ENCODE measurements at places on chromosomes 3 and 15.

- no peak for DNase-seq
Observed at GRCh38 chr3:63979093-63979885, 44.0 kb downstream of the PSMD6 start.

- DNase-seq: peak; percentile 80
Observed at GRCh38 chr15:67101911-67102598, 36.7 kb downstream of the SMAD3 start.

- no peak for DNase-seq
Observed at GRCh38 chr3:107910713-107911259, 180.0 kb downstream of the CD47 start.

DNA sequence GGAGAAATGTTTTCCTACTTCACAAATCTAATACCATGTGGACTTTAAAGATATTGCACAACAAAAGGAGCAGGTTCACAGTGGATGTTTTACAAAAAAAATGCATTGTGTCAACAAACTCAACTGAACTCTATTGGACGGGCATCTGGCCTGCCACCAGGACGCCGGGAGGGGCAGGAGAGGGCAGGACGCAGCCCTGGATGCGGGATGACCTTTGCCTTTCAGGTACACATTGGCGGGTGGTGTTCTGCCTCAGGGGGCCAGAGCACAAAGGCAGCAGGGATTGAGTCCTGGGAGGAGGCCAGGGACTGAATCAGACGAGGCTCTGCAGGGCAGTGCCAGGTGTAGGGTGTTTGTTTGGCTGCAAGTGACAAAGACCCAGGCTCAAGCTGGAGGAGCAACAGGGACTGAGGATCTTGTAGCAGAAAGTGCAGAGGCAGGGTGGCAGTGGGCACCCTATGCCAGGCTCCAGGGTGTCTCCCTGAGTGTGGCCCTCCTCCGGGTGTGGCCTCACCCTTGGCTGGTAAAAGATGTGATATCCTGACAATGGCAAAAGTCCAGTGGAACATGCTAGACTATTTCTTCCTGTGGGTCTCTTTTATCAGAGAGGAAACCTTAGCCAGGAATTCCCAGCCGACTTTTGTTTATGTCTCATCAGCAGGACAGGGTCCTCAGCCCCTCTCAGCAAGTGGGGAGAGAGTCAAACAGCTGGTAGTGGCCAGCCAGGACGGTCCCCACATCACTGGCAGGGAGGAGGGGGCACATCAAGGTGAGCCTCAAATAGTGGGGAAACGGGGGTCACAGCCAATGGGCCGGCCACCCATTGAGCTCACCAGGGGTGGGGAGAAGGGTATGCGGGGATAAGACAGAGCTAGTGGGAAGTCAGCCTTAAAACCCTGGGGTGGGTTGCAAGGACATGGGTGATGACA is 29.7 kb upstream of the KLF13 start:
- DNase-seq: no peak

DNA sequence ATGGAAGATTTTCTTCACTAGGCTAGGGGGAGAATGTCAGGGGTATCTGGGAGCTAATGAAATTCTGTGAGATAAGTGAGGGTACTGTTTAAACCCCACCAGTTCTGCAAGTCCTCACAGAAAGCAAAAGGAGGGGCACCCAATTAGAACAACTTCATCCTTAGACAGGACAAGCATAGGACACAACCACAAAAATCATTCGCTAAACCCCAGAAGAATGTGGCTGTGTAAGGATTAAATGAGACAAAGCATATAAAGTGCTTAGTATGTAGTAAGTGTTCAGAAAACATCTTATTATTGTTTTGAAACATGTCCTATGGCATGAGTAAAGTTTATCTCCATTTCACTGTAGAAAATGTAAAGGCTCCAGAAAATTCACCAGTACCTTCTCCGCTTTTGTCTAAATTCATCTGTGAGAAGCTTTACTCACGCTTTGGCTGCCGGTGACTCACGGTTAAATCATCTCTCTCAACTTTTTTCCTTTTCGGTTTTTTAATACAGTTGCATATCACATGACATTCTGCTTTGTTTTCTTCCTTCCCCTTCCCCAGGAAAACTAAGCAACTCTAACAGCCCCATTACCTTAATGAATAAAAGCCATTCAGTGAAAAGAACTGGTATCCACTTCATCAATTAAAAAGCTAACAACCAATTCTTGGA is 1.7 kb downstream of the CLRN1 start:
- DNase-seq: no peak

DNA sequence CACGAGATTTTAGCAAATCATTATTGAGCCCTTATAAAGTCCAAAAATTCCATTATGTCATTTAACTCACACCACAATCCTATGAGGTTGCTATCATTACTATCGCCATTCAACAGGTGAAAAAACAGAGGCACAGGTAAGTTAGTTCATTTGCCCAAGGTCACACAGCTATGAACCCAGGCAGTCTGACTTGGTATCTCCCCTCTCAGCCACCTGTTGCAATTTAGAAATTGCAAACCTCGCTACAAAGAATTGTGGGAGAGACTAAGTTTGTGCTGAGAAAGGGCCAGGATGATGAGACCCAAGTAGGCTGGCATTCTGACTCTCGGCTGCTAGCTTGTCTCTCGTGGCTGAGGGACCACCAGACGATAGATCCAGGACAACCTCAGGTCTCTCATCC is 57.7 kb downstream of the LMCD1 start:
- no peak for DNase-seq
